ENCODE measurements at places on chromosomes 5 and 9.

- no peak for DNase-seq
Measured at GRCh38 chr9:70463877-70464276, 49.4 kb upstream of the KLF9 start.

DNA sequence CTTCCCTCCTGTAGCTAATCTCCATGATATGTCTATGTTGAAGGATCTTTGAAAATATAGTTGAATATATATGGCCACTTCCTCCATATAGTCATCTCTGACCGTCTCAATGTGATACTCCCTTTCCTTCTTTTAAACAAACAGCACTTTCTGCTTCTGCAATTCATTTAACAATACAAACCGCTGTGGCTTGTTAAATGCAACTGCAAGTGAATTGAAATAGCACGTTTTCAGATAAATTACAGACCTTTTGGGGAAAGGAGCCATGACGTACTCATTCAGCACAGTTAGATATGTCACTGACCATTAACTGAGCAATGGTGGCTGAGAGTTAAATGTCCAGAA lies 82.5 kb downstream of the FBXO38 start:
- DNase-seq = no peak

DNA sequence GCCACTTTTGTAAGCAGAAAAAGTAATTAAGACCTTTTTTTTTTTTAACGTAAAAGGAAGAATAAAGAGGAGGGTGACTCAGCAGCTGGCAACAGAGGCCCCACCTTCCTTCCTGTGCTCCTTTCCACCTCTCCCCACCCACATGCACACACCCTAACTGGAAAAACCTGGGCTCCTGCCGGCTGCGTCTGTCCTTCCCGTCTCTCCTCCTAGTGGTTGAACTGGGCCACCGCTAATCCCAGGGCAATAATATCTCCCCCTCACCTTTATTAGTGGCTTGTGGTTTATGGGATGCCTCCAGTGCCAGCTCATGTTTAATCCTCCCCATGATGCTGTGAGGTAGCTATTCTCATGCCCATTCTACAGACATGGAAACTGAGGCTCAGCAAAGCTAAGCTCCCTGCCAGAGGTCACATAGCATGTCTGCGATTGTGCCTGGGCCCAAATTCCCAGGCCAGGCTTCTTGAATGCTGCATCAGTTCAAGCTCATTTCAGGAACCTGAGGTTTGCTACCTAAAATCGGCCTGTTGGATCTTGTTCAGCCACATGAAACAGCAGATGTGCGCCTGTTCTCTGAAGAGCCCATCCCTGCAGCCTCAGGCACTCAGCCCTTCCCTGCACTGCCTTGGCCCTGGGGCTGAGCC lies 60.9 kb upstream of the IL17B start:
- DNase-seq = no peak

DNA sequence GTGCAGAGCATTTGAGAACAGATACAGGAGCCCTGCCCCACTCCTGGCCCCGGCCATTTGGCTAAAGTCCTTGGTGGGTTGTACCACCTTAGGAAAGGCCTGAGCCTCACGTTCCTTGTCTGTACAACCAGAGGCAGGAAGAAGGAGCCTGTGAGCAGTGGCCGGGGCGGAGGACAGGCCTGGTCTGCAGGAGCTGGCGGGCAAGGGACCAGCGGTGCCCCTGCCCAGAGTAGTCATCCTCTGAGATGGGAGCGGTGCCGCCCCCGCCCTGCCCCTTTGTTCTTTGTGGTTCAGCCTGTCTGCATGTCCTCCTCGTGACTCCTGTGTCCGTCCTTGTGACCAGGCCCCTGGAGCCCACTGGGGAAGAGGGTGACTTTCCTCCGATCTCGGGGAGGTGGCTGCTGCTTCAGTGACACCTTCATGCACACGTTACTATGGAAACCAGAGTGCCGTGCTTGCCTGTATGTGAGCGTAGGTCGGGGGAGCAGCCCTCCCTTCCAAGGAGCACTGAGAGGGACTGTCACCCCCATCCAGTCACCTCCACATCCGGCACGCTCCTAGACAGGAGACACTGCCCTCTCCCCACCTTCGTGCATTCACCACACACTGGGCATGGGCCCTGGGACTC lies 42.9 kb downstream of the UNC5A start:
- DNase-seq = no peak

- DNase-seq = no peak
Measured at GRCh38 chr5:91632871-91633270, 249.8 kb upstream of the ARRDC3 start.

DNA sequence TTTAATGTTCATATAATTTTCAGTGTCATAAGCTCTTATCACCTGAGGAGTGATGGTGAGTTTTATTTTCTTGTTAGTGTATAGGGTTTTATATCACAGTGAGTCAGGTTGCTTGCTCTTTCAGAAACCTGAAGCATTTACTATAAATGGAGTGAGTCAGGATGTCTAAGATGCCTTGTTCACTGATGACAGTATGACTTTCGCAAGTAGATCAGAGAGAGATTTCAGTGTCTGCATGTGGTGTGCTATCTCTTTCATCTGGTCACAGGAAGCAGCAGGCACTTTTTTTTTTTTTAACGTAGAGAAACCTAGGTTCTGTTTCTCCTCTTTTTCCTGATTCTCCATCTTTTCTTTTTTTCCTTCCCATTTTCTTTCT lies 237.1 kb downstream of the DMRTA1 start:
- DNase-seq = no peak

- no peak for DNase-seq
Measured at GRCh38 chr5:174323878-174324281, 278.4 kb downstream of the NSG2 start.

- no peak for DNase-seq
Measured at GRCh38 chr5:102532123-102532522, 33.3 kb upstream of the SLCO6A1 start.

DNA sequence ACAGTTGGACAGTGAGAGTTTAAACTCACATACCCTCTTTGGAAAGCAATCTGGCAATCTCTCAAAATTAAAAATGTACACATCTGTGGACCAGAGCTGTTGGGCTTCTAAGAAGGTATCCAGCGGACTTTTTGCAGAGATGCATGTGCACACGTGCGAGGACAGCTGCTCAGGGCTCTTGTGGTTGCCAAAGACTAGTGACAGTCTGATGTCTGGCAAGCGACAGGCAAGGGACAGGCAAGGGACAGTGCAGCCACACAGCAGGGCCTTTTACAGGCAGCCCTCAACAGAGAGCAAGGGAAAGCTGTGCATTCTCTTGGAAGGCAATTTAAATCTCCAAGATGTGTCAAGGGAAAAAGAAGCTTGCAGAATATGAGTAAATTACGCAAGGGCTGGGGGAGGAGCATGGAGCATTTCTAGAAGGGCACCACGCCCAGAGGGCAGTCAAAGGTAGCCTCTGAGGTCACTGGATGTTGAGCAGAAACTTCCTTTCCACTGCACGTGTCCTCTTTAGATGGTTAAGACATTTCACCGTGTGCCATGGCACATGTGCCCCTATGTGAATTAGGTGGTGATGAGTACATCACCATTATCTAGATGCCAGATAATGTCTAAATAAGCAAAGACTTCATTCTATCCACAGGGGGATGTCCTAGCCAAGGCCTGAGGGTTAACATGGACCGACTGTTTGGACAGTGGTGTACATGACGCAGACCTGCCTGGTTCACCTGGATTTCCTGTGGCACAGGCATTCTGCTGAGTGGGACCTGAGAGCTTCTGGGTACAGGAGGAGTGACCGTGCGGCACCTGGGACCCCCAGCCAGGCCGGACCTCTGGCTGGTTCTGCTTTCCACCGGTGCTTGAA lies 9.1 kb downstream of the GFPT2 start:
- no peak for DNase-seq

GRCh38 chr5:169707686-169708085 lies 70.6 kb downstream of the DOCK2 start:
- no peak for DNase-seq

GRCh38 chr9:23254404-23255184 lies 571.4 kb downstream of the ELAVL2 start:
- DNase-seq = no peak

- DNase-seq = no peak
Measured at GRCh38 chr5:13580058-13580457, 364.4 kb downstream of the DNAH5 start.

- no peak for DNase-seq
Measured at GRCh38 chr9:115058684-115059315, 59.2 kb downstream of the TNC start.

DNA sequence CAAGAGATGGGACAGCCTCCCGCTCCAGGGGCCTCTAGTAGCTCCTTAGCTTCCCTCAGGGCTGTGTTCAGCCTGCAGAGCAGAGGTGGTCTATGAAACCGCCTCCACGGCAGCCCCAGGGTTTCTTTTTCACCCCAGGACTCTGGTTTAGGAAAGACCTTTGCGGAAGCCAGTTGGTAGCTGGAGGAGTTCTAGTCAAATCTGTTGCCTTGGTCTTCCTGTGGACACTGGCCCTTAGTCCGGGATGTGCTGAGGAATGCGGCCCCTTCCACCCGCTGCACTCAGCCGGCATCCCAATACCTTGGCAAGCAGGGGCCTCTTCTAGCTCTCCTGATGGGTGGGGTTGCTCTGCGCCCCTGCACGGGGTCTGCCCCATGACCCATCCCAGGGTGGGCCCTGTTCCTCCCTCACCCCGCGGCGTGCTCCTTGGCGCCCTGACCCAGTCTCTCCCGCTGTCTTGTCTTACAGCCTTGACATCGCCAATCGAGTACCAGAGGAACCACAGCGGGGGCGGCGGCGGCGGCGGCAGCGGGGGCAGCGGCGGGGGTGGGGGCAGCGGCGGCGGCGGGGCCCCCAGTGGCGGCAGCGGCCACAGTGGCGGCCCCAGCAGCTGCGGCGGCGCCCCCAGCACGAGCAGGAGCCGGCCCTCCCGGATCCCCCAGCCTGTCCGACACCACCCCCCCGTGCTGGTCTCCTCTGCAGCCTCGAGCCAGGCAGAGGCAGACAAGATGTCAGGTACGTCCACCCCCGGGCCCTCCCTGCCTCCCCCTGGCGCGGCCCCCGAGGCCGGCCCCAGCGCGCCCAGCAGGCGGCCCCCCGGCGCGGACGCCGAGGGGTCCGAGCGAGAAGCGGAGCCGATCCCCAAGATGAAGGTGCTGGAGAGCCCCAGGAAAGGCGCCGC lies 94.3 kb upstream of the OTULINL start:
- DNase-seq = no peak

GRCh38 chr5:97544240-97544639 lies 361.2 kb upstream of the RIOK2 start:
- no peak for DNase-seq

DNA sequence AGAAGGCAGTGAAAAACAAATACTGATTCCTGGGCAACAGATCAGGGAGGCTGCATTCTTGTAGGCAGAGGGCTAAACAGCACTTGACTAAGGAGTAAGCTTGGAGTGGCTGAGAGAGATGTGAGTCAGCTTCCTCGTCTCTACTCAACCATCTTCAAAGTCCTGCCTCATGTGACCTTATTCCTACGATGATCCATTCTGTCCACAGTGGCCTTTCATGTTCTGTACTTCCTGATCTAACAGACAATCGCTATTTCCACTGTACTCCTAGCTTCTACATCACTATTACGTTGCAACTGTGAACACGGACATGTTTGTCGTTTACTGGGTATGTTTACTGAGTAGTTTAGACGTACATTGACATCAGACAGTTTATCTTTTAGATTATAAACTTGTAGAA lies 365.4 kb downstream of the ARL15 start:
- no peak for DNase-seq

DNA sequence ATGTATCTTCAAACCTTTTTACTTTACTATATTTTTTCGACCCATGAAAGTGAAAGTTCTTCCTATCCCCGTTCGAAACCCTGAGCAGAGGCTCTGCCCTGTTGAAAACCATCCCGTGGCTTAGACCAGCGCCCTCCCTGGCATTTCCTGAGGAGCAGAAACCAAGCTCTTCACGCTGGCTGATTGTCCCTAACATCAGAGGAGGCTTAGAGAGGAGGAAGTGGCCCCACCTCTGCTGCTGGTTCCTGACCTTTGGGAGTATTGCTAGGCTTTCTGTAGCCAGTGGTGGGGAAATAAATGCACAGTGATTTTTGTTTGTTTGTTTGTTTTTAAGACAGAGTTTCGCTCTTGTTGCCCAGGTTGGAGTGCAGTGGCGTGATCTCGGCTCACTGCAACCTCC lies 4.2 kb upstream of the PTGES start:
- no peak for DNase-seq

- DNase-seq = no peak
Measured at GRCh38 chr9:89622933-89623861, 18.4 kb downstream of the GADD45G start.

GRCh38 chr5:169325273-169325672 lies 24.3 kb upstream of the SLIT3 start:
- no peak for DNase-seq

DNA sequence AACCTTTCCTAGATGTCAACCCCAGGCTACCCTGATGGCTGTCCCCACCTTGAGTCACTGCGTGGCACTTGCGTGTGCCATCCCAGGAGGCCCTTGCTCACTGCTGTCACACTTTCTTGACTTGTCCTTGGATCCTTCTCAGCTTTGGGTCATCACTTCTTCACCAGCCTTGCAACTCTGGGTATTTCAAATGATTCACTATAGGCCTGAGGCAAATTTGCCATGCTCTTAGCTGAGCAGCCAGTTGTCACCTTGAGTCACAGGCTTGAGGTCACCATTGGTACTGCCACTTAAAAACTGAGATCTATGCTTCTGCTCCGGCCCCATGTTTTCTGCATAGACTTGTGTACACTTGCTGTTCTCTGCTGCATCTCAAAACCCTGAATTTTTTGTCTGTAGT lies 84.7 kb downstream of the BASP1 start:
- DNase-seq = no peak

GRCh38 chr5:28748446-28748845 lies 1710.1 kb upstream of the CDH9 start:
- no peak for DNase-seq

DNA sequence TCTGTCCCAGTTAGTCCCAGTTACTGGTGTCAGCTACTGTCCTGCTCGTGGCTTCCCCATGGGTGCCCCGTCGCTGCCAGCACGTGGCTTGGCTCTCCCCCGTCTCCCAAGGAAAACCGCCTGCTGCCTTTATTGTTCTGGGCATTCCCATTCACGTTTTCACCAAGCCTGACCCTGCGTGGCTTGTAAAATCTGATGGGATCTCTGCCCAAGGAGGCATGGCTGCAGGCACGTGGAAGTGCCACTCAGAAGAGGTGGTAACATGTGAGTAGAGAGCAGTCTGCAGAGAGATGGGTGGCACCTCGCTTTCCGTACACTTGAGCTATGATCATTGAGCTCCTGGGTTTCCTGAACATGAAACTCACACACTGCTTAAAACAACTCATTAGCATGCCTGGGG lies 429.2 kb upstream of the KLF4 start:
- no peak for DNase-seq

DNA sequence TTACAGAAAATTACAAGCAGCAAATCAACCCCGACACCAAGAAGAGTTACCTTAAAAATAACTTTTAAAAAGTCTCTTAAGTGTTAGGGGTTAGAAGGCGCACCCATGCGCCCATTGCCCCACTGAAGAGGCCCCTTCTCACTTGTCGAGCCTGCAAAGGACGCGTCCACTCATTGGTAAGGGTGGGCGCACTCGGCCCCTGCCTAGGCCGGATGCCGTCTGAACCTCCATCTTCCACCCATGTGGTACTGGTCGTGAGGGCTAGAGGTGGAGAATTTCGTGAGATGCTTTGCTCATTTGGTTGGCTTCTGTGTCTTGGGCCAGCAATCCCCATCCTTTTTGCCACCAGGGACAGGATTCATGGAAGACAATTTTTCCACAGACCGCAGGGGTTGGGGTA lies 27.5 kb upstream of the LRRC14B start:
- no peak for DNase-seq

GRCh38 chr9:95003689-95004410 lies 277.4 kb downstream of the AOPEP start:
- no peak for DNase-seq

Data from activated T-helper 1 cell treated with Interleukin-2 at 50 U/mL for 16 hours (primary cell).